ENCODE measurements at places on chromosomes 1 and 21.

- no peak for DNase-seq
These were observed 16.8 kb downstream of the TSEN15 start for GRCh38 chr1:184068354-184068753.

DNA sequence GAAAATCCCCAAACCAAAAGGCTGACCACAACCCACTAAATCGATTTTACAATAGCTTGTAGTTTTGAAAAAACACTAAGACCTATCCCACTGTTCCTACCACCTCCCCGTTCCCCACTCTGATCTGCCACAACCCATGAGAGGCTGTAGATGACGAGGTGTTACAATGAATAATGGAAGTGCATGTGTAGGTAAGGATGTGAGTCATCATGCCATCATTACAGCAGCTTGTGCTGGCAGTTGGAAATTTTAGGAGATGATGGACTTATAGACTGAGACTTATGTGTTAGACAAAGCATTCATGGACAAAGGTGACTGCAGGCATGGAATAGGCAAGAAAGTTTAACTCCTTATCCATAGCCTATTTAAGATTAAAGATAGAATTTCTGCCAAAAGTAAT is 184.7 kb upstream of the CACYBP start:
- DNase-seq, result no peak

DNA sequence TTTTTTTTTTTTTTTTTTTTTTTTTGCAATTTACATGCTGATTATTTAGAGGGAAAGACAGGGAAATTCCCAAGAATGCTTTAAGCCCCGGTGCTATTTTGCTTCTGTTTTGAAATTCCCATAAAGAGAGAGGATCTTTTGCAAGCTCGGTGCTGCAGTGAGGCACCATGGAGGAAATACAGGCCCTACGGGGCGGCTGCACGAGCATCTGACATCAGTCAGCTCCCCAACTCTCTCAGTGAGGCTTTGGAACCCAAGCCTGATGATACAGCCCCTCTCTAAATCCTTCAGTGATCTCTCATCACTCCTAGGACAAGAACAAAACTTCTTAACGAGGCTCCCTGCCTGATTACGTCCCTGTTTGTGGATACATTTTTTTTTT is 791 bp upstream of the CHI3L1 start:
- peak; percentile 71 for DNase-seq

GRCh38 chr21:46058431-46059145 is 39.3 kb upstream of the COL6A2 start:
- DNase-seq, result no peak
